ENCODE measurements at places on chromosomes 4 and X.

- DNase-seq = no peak
These were observed 20.8 kb upstream of the NWD2 start for GRCh38 chr4:37223732-37224131.

DNA sequence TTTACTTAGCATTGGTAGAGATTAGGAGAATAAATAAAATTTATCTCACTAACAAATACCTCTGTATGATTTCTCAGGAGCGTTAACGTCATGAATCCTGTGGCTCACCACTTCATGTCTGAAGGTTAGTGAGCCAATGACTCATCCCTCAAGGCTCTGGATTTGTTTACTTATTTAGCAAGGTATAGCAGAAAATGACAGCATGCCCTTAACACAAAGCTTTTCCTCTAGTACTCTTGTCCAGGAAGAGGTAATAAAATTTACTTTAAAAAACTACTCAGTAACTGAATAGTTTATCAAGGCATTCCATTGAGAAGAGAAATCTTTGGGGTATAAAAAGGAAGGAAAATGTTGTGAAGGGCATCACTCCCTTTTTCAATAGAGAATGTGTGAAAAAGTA is 823.8 kb downstream of the CCSER1 start:
- DNase-seq = no peak

DNA sequence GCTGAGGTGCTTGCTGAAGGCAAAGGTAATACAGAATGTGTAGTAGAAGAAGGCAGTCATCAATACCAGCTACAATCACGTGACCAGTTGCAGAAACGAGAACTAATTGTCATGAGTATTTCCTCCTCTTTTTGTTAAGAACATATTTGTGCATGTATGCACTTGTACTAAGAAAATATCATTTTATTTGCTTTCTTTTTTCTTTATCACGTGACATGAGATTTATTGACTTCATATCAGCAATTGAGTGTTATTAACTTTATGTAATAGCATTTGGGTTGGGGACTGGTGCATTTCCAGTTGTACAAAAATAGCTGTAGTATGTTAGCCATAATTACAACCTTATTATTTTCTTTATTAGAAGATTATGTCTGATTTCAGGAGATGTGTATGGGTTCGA is 90.0 kb downstream of the MAGEE1 start:
- DNase-seq = no peak

GRCh38 chrX:71542825-71543224 is 9.9 kb downstream of the OGT start:
- no peak for DNase-seq

GRCh38 chr4:39181520-39181904 is 817 bp upstream of the WDR19 start:
- DNase-seq = no peak

GRCh38 chrX:70424801-70425200 is 1.7 kb downstream of the GDPD2 start:
- DNase-seq = no peak

GRCh38 chr4:107719207-107719921 is 670 bp downstream of the PAPSS1 start:
- no peak for DNase-seq

DNA sequence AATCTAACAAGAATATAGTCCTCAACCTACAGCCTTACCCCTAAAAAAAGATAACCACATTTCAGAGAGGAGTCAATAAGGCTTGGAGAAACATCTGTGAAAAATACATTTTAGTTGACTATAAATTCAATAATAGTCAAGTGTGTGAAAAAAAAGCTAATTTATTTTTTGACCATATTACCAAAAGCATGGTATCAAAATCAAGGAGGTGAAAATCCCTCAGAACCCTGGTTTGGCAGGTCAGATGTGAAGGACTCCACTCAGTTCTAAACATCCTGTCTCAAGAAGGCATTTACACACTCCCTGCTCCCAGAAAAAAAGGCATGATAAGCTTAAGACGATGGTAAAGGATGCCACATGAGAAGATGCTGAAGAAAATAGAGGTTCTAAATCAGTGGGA is 745.1 kb upstream of the TENM3 start:
- no peak for DNase-seq

DNA sequence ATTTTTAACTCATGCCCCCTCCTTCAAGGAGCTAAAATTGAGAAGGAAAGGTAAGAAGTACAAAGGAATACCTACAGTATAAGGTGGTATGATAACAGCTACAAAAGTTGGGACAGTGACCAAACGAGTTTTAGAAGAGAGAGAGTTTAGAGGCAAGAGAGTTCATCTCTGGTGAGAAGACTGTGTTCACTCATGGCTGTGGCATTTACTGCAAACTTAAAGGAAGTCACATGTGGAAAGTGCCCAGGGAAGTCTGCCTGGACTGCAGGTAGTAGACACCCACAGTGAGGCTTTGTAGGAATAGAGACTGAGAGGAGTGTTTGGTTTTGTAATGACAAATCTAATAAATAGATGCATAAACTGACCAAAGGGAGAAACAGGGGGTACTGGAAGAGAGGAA is 493.5 kb downstream of the IL15 start:
- no peak for DNase-seq

DNA sequence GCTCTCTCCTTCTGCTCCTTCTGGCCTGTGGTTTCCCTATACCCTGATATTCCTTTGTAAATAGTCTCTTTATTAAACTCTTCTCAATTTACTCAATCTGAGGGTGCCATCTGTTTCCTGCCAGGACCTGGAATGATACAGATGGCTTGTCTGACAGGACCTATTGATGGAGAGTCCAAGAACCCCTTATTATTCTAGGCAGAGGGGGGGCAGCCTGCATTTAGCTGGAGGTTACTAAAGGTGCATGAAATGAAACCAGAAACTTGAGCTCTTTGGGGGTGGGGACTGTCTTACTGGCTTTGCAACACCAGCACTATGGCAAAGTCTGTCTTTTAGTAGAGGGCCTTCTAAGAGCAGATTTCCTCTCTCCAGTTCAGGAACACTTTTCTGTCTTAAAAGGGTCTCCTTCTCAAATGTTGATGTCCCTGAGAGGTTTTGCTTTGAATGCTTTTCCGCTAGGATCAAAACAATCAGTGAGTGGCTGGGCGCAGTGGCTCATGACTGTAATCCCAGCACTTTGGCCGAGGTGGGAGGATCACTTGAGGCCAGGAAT is 162.5 kb upstream of the MED14 start:
- no peak for DNase-seq

GRCh38 chr4:165906272-165906671 is 33.2 kb downstream of the TLL1 start:
- no peak for DNase-seq

DNA sequence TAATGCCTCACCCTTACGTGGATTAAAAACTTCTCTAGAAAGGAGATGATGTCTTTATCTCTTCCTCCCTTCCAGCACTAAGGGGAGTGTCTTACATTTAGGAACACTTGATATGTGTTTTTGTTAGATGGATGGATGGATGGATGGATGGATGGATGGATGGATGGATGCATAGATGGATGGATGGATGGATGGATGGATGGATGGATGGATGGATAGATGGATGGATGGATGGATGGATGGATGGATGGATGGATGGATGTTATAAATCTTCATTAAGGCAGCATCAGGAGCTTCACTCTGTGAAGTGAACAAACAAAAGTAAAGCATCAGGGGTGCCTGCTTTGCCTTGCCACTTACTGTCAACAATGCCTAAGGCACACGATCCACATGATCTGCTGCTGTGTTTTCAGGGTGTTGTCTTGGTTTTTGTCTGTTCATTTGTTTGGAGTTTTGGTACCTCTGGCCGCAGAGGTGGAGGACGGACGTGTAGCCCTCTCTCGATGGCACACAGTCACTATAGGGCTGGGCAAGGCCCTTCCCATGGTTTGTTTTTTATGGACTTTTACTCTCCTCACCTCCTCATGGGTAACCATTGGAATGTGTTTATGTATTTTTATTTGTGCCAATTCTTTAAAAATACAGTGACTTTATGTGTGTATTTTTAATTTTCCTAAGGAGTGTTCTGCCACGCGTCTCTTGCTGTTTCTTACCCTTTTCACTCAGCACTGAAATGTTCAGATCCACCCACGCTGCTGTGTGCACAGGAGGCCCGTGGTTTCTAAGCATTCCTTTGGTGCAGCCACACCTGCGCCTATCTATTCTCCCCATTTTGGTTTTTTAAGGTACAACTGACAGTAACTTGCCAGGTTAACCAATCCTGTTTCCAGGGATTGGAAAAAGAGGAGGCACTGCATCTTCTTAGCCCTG is 91.8 kb upstream of the ENPP6 start:
- no peak for DNase-seq

DNA sequence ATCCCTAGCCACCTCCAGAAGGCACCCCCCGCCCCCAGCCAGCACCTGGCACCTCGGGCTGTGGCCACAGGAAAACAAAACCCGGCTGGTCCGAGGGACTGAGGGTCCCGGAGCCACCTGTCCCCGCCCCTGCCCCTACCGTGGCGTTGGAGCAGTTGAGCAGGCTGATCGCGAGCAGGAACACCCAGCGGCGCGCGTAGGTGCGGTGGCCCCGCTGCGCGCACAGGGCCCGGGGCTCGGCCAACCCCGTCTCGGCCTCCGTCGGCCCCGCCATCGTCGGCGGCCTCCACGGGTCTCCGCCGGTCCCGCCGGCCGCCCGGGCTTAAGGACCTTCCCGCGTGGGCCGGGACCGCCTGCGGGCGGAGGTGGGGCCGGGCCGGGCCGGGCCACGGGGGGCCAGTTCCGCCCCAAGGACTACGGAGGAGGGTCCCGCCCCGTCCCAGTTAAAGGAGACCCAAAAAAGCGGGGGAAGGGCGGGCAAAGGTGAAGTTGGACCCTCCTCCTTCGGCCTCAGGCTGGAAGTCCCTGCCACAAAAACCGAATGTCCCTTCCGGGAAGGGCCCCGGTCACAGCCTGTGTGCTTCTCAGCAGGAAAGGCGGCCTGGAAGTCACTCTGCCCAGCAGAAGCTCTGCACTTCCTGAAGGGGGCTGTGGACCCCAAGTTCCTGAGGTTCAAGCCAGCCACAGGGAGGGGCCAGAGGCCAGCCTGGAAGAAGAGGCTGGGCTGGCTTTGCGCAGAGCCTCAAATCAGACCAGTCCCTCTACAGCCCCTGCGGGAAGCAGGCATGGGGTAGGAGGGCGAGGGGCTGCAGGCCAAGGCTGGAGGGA is at the start of gene SLC49A3:
TSS of gene SLC49A3 (minus strand) at position 298 of the 828 bp plus-strand sequence. CDS start at position 274, 24 bp downstream.
- DNase-seq = no peak

- no peak for DNase-seq
These were observed 7.2 kb upstream of the ADD1 start for GRCh38 chr4:2836391-2836859.

DNA sequence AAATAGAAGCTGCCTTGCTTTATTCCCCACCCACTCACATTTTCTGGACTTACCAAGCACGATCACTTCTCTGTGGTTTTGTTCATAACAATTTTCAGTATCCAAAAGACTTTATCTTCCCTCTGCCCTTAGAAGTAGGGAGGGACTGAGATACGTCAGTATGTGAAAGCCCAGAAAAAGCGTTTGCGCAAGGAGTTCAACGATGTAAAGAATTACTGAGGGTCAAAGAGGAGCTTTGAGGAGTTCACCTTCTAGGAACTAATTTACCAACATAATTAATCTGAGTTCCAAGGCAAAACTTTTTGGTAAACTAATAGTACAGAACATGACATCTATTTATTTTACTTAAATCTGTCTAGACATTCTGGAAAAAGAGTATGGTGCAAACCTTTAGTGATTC is 84.6 kb downstream of the MBNL3 start:
- no peak for DNase-seq

DNA sequence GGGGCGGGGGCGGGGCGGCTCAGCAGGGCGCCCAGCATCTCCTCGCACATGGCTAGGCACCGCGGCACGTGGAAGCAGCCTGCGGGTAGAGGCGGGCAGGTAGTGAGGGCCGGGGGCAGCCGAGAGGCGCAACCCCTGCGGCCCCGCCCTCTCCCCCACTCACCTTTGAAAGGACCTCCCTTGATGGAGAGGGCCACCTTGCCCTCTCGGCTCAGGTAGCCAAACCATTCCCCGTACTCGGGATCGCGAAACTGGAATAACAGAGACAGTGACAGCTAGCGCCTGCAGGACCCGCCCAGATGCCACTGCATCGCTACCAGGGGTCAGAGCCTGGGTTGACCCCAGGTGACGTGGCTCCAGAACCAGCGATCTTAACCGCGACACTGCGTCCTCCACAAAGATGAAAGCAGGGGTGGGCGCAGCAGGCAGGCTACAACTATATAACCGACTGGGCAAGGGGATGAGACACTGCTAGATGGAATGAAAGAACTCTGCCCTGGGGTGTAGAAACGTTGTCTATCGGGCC is 552 bp upstream of the NAA10 start:
- DNase-seq = no peak

DNA sequence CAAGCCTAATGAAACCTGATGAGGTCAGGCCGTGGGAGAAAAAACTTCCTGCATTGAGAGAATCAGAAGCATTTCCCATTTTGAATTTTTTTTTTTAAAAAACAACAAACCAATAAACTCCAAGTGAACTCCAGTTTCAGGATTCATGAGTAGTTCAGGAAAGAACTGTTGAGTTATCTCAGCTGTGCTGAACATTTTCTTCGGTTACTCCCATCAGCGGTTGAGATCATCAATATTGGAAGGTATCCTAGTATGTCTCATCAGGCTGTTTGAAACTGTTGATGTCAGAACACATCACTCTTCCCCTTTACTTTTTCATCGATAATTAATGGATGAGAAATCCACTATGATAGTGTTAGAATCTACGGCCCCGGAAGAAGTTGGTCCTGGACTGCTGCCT is 82.4 kb upstream of the ADGRG2 start:
- DNase-seq = no peak

- DNase-seq = no peak
These were observed 60.4 kb upstream of the MTM1 start for GRCh38 chrX:150508018-150508417.

DNA sequence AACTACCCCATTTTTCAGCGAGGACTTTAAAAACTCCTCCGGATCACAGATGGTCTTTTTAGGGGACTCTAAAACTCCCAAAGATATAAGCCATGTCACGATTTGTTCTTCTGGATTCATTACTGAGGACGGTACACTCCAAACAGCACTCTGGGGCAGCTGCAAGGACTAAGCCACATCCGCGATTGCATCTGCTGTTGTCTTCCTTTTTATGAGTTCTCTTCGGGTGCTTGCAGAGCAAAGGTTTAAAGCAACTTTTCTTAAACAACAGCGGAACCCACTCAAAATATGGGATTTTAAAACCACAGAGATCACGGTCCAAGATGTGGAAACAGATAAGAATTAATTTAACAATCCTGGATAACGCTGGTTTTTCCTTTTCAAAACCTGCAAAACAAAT is at the start of gene ARHGEF6:
TSS of gene ARHGEF6 (minus strand) at position 170 of the 400 bp plus-strand sequence. CDS start at position 120, 50 bp downstream.
- no peak for DNase-seq

GRCh38 chr4:45294464-45294863 is 568.1 kb upstream of the GNPDA2 start:
- DNase-seq = no peak

DNA sequence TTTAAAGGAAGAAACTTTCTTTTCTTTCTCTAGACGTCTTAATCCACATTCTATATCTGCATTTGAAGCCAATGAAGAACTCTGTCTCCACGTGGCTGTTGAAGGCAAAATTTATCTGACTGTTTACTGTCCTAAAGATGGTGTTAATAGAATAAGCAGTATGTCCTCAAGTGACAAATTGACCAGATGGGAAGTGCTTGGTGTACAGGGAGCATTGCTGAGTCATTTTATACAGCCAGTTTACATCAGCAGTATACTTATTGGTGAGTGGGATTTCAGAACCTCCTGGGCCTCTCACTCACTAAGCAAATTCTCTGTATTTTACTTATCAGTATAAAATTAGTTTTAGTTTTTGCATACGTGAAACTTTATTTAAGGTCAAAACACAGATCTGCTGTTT is 33.7 kb downstream of the ADAD1 start:
- no peak for DNase-seq

GRCh38 chrX:153622661-153623309 is 23.8 kb upstream of the CCNQ start:
- DNase-seq = no peak

- no peak for DNase-seq
These were observed 930.3 kb downstream of the STIM2 start for GRCh38 chr4:27790911-27791310.

Data from stimulated activated CD4-positive, alpha-beta T cell treated with anti-CD3 and anti-CD28 coated beads, TNF-alpha, amount 100 ng/mL, for 4 hours (primary cell).